ENCODE measurements at places on chromosomes 12 and 14. TPM values are rescaled to one million over a fixed set of nuclear protein-coding genes. Genes with fewer than 3 reads are reported as not detected.

DNA sequence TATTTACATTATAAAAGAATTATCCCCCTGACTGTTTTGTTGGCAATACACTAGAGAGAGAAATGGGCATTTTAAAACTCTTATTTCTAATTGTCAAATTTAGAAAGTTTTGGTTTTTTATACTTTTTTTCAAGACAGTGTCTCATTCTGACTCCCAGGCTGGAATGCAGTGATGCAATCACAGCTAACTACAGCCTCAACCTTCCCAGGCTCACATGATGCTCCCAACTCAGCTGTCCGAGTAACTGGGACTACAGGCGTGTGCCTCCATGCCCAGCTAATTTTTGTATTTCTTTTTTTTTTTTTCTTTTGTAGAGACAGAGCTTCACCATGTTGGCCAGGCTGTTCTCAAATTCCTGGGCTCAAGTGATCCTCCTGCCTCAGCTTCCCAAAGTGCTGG lies 8.3 kb upstream of the OR11H6 start:
- H3K27me3 ChIP-seq = no peaks in the 10 kb centered on the region
- H3K27ac ChIP-seq = no peak overlapping the region
- no peaks in the 10 kb centered on the region for H3K4me1 ChIP-seq

DNA sequence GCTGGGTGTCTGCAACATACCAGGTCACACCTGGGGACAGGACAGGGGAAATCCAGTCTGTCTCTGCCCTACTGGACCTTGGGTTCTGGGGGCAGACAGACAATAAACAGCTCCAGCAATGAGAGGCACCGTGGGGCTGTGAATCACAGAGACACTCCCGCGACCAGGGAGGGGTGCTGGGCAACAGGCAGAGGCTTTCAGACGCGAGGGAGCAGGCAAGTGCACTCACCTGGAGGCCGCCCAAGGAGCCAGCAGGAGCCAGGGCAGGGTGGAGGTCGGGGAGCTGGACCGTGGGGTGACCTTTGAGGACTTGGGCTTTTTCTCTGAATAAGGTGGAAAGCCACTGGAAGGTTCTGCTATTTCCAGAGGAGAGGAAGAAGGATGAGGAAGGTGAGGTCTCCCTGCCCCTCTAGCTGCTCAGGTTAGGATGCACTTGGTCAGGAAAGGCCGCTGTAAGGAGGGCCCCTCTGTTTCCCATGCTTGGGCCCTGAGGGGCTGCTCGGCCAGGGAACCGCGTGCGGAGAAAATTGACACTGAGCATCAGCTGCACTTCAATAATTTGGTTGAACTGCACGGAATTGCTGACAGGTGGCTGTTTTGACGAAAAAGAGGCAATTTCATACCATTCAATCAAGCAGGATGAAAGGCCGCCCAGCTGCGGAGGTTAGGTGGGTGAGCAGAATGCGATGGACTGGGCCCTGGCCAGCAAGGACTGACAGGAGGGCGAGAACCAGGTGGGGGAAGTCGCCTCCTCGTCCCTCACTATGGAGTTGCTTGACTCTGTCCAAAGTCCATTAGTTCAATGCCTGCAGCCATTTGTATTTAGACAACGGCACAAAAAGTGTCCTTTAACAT lies 42.2 kb downstream of the JAG2 start:
- H3K4me3 ChIP-seq = no peak overlapping the region
- H3K36me3 ChIP-seq = no peaks in the 10 kb centered on the region
- H3K27me3 ChIP-seq = no peaks in the 10 kb centered on the region
- DNase-seq = peak; percentile 25
- H3K4me1 ChIP-seq = no peaks in the 10 kb centered on the region

- no peaks in the 10 kb centered on the region for H3K27me3 ChIP-seq
- H3K4me3 ChIP-seq = no peak overlapping the region
- no peak overlapping the region for H3K27ac ChIP-seq
Measured at GRCh38 chr12:108567406-108568337, 5.3 kb downstream of the ISCU start.

DNA sequence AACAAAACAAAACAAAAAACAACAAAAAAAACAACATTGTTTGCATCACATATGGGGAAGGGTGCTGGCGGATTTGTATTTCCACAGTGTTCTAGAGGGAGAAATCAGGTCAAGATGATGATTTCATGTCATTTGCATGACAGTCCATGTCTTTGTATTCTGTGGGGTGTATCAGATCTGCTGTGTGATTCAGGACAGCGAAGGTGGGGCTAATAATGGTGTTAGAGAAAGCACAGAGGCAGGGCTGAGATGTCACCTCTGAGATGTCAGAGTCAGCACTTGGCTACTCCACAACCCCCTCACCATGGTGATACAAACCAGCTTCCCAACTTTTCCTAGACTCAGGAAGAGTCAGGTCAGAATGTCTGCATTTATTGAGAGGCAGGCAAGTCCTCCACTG lies 543.2 kb downstream of the BCL11B start:
- H3K27ac ChIP-seq = no peak overlapping the region
- no peak overlapping the region for H3K4me3 ChIP-seq
- no peaks in the 10 kb centered on the region for H3K4me1 ChIP-seq
- DNase-seq = no peak

- no peak overlapping the region for H3K27ac ChIP-seq
- H3K27me3 ChIP-seq = no peaks in the 10 kb centered on the region
- H3K36me3 ChIP-seq = no peaks in the 10 kb centered on the region
- H3K4me1 ChIP-seq = no peaks in the 10 kb centered on the region
- H3K4me3 ChIP-seq = no peak overlapping the region
Measured at GRCh38 chr12:44246482-44247105, 410.7 kb downstream of the TMEM117 start.

- no peak overlapping the region for H3K27ac ChIP-seq
- DNase-seq = no peak
- peak overlapping the region; percentile 0 for H3K4me3 ChIP-seq
Measured at GRCh38 chr14:23181946-23182345, 1.5 kb downstream of the SLC7A8 start.

- peak; percentile 30 for DNase-seq
- no peaks in the 10 kb centered on the region for H3K4me1 ChIP-seq
- no peaks in the 10 kb centered on the region for H3K27me3 ChIP-seq
- H3K36me3 ChIP-seq = no peaks in the 10 kb centered on the region
- no peak overlapping the region for H3K4me3 ChIP-seq
- no peak overlapping the region for H3K27ac ChIP-seq
Measured at GRCh38 chr12:132471011-132471857, 18.7 kb upstream of the FBRSL1 start.

DNA sequence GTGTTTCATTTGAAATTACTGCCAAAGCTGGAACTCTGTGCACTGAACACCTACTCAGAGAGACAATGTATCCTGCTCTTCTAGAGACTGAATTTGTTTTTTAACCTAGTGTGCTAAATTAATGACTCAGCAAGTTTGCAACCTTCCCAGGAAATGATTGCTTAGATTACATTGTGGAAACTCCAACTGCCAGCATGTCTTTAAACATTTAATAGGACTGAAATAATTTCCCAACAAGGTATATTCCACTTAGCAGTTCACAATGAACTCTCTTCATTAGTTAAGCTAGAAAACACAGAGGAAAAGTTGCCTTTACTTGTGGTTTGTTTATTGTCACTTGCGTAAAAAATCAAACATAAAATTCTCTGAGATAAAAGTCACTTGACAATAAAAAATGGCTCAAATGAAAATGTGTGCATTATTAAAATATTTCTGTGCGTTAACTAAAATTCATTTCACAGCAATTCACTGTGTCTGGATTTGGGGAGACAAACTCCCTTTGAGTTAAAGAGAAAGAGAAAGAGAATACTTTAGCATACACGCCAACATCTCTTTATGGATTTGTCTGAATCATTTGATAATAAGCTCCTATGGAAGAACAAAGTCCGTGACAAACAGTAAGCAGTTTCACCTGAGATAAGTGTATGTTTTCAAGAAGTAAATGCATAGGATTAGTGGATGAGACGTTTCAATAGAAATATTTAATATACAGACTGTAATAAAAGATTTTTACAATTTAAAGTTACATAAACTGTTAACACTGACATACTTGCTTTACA lies 284.0 kb downstream of the PRKD1 start:
- H3K4me1 ChIP-seq = no peaks in the 10 kb centered on the region
- no peak overlapping the region for H3K4me3 ChIP-seq
- no peak overlapping the region for H3K27ac ChIP-seq

GRCh38 chr14:103393676-103394626 lies 8.7 kb downstream of the MARK3 start:
- H3K27ac ChIP-seq = peak overlapping the region; percentile 76
- DNase-seq = peak; percentile 70
- no peaks in the 10 kb centered on the region for H3K36me3 ChIP-seq
- H3K27me3 ChIP-seq = no peaks in the 10 kb centered on the region
- no peak overlapping the region for H3K4me3 ChIP-seq

Gene LRRC10
- total RNA-seq = not detected

Gene FOXN4
- total RNA-seq = not detected

Gene FAM181A
- total RNA-seq = not detected

All from adrenal gland (tissue), 19 donors.